ENCODE measurements at places on chromosomes 12 and 14.
A peak's percentile ranks its signal among the peaks of the same experiment; 100 is the strongest.

DNA sequence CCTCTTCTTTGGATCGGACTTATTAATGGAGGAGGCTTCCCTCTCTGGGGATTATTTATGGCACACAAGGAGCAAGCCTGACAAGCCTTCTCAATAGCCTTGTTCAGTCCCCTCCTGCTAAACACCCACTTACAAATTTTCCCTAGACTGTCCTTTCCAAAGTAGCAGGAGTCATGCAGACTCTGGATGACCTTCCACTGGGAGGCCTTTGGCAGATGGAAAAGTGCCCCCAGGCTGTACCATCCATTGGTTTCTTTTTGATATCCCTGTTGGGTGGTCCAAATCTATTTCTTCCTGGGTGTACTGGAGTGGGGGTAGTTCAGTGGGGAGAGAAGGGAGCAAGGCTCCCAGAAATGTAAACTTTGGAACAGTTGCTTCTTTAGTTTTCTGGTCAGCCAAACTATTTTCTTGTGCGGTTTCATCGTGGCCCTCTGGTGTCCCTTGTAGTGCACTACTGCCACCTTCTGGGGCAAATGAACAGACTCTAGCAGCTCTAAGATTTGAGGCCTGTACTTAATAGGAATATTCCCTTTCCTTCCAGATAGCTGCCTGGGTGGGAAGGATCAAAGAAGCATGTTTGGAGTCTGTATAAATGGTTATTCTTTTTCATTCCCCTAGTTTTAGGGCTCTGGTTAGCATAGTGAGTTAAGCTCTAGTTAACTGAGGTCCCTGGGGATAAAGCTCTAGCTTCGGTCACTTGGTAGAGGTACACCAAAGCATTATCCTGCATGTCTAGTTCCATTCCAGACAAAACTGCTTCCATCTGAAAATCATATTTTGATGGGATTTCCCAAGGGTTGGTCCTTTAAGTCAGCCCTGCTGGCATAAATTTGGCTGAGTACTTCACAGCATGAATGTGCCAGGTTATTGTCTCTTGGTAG is 409.5 kb downstream of the SLC6A15 start:
- DNase-seq = no peak

DNA sequence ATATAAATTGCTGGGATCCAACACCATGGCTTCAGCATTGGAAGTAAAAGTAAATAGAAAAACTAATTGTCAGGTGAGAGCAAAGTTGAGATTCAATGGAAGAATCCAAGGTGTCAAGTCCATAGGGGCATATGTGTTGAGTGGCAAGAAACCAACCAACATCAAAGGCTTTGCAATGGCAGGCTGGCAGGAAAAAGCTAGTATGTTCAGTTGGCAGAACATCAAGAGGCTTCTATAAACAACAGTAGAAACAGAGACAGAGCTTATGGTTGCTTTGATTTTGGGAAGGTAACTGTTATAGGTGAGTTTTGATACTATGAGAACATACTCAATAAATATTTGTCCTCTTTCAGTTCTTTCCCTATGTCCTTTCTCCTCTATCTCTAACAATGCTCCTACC is 553.7 kb upstream of the MDGA2 start:
- DNase-seq = no peak

DNA sequence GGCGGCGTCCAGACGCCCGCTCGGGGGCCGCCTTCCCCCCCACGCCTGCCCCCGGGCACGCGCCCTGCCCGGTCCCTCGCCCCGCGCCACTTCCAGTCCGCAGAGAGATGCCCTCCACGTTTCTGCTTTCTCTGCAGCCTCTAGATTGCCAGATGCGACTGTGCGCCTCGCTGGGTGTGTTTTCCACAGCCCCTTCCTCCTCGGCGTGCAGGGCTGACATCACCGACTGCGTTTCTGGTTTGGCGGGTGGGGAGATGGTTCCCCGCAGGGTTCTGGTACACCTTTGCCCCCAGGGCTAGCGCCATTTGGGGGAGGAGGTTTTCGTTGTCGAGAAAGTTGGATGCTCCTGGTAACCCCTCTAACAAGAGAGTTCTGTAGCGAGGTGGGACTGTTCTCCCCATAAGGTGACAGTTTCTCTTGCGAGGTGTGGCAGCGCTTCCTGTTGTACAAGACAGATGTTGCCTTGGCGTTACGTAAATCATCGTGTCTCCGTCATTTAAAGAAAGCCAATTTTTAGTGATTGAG is 1.5 kb downstream of the CALM1 start:
- peak; percentile 59 for DNase-seq

DNA sequence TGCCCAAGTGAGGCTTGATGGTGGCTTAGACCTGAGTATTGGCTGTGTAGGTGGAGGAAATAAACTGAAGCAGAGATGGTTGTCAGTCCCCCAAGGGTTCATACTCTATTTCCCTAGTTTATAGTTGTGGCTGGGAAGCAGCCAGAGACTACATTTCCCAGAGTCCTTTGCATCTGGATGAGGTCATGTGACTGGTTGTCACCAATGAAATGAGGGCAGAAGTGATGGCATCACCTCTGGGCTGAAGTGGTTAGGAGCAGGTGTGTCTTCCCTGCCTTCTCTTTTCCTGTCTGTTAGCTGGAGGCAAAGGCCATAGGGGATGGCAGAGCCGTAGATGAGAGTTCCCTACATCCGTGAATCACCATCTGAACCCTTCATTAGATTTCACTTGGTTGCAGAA is 16.3 kb upstream of the NOS1 start:
- DNase-seq = no peak

GRCh38 chr14:68807148-68807600 is 14.3 kb upstream of the ZFP36L1 start:
- DNase-seq = no peak

GRCh38 chr12:6443361-6443983 is 1.3 kb upstream of the CD27 start:
- no peak for DNase-seq

DNA sequence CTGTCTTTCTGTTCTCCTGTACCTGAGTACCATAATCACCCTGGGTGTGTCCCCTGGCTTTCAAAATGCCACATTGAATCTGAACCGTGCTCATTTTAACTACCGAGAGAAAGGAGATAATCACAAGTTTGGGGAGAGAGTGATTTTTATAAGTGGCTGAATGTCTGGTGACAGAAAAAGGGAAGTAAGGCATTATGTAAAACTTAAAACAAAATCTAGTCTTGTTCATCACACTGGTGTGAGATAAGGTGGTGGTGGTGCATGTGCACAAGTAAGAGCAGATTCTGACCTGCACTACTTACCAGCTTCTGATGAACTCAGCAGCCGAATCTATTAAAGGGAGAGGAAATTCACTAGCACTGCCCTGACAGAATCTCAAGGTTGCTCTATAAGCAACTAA is 56.3 kb downstream of the SPPL3 start:
- no peak for DNase-seq

GRCh38 chr14:94697773-94698556 is 71.9 kb downstream of the GSC start:
- no peak for DNase-seq

- DNase-seq = no peak
Observed at GRCh38 chr14:30708157-30708556, 86.0 kb downstream of the SCFD1 start.

DNA sequence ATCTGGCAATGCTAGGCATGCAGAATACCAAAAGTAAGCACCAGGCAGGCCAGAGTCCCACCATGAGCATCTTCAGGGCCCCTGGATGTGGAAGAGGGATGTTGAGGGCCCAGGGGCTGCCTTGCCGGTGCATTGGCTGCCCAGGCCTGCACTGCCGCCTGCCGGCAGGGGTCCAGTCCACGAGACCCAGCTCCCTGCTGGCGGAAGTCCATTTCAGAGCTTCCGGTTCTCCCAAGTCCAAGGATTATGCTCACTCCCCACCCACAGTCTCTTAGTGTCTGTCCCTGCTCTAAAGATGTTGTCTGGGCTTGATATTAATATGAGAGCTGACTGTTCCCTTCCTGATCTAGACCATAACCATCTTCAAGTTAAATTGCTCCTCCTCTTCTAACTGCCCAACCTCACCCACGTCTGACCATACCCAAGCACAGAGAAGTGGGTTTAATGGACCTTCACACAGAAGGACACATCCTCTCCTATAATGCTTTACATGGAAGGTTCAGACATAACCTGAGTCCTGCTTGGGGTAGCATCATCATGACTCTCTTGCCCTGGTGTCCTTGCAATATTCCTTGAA is 117.4 kb downstream of the DAD1 start:
- no peak for DNase-seq

DNA sequence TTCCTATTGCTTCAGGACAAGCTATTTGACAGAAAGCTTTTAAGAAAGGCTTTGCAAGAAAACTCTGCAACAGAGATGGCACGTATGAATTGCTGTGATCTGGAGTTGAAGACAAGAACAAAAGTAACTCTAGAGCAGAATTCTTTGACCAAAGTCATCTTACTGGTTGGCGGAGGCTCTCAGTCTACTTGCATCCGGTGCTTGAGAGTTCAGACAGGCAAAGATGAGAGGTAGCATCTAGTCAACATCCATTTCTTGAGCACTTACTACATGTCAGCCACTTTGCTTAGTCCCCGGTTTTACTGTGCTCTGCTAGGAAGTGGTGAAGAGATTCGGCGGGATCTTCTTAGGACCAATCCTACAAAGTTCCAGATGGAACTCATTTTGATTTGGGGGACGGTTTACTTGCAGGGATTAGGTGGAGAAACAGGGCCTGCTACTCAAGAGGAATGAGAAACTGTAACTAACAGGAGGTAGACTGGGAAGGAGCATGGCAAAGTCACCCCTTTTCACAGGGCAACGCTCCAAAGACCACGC is 404 bp upstream of the CCDC91 start:
- no peak for DNase-seq

GRCh38 chr14:76287063-76287462 is 88.9 kb upstream of the ESRRB start:
- DNase-seq = no peak

GRCh38 chr14:51188566-51189185 is 51.4 kb upstream of the TMX1 start:
- DNase-seq = no peak

DNA sequence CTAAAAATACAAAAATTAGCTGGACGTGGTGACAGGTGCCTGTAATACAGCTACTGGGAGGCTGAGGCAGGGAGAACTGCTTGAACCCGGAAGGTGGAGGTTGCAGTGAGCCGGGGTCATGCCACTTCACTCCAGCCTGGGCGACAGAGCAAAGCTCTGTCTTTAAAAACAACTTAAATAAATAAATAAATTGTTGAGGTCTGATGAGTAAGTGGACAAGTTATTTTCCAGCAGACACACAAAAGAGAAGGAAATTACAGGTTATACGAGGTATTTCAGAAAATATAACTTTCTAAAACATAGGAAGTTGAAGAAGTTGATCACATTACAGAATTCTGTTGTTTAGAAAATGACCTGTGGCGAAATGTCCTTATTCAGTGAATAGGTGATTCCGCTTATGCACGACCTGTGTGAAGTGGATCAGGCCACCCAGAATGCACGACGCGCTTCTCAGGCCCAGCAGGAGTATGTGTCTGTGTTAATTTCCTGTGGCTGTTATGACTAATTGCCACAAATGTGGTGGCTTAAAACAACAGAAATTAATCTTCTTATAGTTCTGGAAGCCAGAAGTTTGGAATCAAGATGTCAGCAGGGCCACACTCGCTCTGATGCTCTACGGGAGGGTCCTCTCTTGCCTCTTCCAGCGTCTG is 38.1 kb downstream of the P2RX7 start:
- no peak for DNase-seq

DNA sequence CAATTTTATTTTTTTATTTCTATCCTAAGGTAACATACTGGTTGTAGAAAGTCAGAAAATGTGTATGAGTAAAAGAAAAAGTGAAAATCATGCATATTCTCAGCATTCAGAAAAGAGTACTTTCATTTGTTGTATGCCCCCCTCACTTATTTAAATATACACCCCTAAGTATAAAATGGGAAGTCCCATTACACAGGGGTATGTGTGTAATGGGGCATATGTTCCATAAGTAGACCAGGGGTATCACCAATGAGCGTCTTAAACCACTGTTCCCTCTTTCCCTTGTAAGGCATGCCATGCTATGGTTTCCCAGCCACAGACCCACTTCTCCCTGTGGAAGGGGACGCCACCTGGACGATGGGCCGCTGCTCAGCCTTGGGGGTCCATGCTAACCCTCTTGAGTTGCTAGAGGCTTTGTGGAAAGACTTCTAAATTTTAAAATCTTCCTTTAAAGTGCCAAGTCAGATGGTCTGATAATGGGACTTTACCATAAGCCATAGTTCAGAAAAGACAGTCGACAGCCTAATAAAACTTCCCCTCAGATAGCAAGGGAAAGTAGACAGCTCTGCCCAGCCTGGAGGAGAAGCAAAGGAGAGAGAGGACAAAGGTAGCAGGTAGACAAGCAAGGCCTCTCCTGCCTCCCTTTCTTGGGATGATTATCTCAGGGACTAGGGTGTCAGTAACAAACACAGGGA is 118.2 kb downstream of the ZFP36L1 start:
- DNase-seq = no peak

DNA sequence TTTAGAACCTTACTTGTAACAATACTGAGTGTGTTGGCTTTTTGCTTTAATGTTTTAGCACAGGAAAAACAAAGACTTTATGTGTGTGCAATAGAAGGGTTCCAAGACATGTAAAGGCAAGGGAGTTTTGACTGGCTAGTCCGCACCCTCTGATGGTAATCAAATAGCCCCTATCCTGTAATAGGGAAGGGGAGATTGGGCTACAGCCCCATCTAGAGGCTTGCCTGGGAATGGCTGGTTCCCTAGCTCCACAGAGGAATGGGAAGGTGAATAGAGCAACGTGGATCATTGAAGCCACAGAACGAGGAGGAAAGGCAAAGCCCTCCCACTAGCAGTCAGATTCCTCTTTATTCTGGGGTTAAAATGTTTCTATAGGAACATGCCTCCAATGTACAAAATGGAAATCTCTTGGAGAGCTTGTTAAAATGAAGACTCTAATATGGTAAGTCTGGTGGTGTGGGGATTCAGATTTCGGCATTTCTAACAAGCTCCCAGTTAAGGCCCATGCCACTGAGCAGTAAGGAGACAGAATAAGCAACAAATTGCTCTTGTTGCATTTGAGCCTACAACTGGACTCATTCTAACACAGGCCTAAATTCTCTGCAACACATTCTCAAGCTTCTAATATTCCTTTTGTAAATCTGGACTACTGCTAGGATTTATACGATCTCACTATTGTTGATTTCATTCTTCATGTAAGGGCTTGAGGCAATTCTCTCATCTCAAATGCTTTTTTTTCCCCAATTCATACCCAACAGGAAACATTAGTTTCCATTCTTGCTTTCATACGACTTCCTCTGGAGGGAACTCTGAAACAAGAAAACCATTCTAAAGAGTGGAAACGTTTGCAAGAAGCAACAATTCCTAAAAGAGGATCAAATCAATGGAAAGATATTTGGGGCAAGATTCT is 57.1 kb downstream of the NIN start:
- DNase-seq = no peak
